ENCODE measurements at places on chromosomes 2 and 18.

GRCh38 chr18:67265464-67266245 is 250.9 kb downstream of the DSEL start:
- DNase-seq = no peak

GRCh38 chr18:24342347-24342746 is 55.3 kb downstream of the OSBPL1A start:
- DNase-seq = no peak

GRCh38 chr2:231353469-231353868 is 42.0 kb upstream of the B3GNT7 start:
- DNase-seq = no peak

DNA sequence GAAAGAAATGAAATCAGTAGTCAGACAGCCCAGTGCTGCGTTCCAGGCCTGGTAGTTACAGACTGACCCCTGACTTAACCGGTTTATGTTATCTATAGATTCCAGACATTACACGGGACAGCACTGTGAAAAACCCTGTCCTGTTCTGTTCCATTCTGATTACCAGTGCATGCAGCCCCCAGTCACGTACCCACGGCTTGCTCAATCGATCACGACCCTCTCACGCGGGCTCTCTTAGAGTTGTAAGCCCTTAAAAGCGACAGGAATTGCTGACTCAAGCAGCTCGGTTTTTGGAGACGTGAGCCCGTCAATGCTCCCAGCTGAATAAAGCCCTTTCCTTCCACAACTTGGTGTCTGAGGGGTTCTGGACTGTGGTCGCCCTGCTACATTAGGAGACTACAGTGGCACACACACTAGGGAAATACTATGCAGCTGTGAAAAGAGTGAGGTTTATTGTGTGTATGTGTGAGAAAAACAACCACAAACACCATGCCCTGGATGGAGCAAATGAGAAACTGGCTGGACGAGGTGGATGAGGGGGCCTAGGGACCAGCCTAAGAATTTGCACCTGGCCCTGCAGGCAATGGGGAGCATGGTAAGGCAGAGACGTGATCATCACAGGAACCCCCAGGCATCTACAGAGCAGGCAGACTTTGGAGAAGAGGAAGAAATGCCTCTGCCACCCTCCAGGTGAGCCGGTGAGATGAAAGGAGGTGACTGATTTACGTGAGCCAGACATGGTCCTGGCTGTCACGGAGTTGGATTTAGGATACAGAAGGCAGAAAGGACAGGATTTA is 49.1 kb upstream of the SEMA4C start:
- no peak for DNase-seq

GRCh38 chr18:4093676-4094075 is 361.4 kb downstream of the DLGAP1 start:
- DNase-seq = no peak

GRCh38 chr2:71006323-71006722 is 11.7 kb upstream of the TEX261 start:
- DNase-seq = no peak

GRCh38 chr18:62769216-62769615 is 53.9 kb downstream of the PHLPP1 start:
- DNase-seq = no peak

- no peak for DNase-seq
Measured at GRCh38 chr18:76993573-76993972, 139.0 kb downstream of the MBP start.

DNA sequence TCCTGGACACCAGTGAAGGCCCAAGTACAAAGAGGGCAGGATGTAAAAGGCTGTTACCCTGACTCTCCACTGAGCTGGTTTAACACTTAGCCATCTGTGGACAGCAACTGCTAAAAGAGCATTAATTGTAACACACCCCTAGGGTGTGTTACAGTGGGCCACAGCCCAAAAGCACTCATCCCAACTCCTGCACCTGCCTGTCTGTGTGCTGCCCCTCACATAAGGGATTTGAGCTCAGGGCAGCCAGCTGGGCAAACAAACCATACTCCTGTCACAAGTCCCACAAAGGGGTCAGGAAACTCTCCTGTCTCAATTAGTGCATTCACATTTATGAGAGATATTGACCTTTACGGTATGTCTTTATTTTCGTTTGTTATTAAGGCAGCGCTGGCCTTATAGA is 833.1 kb upstream of the NXPH2 start:
- DNase-seq = no peak

- no peak for DNase-seq
Measured at GRCh38 chr2:100283724-100284501, 38.4 kb downstream of the LONRF2 start.

DNA sequence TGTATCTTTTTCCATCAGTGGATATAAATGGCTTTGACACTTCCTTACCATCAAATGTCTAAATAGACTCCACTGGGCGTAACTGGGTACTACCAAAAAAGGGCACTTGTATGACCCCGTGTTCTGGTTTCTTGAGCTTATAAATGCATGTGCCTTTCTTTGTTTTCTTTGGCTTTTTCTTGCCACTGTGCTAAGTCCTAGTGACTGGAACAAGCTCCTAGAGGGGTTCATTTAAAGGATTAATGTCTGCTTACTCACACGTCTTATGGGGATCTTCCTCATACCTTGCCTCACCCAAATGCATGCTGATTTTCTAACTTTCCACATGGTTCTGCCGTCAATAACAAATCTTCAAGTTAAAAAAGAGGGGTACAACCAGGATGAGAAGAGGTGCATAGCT is 19.8 kb upstream of the ZNF532 start:
- DNase-seq = no peak

DNA sequence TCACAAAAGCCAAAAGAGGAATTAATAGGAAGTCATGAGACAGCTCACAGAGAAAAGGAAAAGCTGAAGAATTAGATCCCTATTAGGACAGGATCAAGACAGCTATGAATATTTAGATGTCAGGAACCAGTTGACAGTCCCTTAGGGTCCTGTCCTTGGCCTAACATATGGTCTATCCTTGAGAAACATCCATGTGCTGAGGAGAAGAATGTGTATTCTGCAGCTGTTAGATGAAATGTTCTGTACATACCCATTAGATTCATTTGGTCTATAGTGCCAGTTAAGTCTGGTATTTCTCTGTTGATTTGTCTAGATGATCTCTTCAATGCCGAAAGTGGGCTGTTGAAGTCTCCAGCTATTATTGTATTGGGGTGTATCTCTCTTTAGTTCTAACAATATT is 37.6 kb upstream of the SLC40A1 start:
- no peak for DNase-seq

DNA sequence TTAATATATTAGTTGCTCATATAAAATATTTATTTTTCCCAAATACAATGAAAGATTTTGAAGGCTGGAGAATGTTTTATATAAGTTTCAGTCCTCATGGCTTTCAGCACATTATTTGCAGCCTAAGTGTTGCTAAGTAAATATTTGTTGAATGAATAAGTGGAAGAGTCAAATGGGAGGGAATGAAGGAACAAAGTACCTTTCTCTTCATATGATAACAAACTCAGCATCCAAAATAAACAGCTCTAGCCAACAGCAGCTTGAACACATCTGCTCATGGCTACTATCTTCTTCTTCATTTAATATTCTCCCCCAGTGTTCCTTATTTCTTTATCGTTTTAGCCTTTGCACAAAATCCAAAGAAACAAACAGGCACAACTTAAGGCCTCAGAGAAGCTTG is 385.2 kb upstream of the PIK3C3 start:
- DNase-seq = no peak

DNA sequence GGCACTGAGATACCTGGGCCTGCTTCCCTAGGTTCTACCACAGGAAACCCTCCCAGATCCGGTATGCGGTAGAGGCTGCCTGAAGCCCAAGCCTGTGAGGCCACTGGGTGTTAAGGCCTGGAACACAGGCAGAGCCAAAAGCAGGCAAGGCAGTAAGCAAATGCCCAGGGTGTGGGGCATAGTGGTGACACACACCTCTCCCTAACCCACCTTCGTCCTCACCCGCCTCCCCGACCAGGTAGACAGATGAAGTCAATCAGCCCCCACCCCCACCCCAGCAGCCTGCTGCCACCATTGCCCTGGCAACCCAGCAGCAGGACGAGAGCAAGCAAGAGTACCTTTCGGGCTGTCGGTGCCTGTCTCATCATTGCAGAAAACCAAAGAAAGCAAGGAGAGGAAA is 6.1 kb downstream of the DCTN1 start:
- DNase-seq = peak; percentile 47

- no peak for DNase-seq
Measured at GRCh38 chr2:234375176-234375880, 121.6 kb downstream of the ARL4C start.

GRCh38 chr18:22052405-22053105 is 116.8 kb upstream of the GATA6 start:
- no peak for DNase-seq

DNA sequence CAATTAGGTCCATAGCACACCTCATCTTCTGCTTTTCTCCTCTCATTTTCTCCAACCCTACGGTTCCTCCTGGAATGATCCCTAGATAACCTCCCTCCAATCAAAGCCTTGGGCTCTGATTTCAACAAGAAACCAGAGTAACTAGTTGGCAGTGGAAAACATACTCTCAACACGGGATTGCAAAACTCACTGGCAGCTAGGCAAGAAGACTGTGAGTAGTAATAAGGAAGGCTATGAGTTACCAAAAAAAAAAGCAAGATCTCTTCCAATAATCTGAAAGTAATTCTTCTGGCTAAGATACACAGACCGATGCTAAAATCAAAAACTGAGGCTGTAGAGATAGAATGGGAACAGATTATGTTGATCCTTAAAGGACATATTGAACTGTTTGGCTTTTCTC is 28.4 kb upstream of the CCDC102B start:
- DNase-seq = no peak

DNA sequence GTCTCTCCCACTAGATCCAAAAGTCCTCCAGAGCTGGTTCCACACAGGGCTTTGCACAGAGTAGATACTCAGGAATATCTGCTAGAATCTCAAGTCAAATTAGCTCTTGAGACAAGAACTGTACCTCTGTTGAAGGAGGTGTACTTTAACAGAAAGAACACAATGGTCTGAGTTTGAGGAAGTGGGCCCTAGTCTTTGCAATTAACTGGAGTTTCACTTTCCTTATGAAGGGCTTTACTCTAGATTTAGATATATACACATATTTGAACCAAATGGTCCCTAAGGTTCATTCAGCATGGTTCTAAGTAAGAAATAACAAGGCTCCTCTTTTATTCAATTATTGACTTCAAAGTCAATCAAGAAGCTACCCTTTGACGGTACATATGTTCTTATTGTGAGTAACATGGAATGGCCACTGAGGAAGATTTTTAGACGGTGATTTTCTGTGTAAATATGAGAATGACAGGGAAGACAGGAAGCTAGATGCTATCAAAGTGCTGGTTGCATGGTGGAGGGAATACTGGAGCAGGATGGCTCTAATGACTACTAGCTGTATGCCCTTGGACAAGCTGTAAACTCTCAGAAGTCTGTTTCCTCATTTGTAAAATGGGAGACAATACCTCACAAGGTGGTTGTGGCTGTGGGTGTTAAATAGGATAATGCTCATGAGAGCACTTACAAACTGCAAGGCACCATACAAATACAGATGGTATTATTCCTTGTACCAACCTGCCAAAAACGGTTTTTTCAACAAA is 73.5 kb upstream of the SERTAD2 start:
- no peak for DNase-seq

GRCh38 chr2:158498749-158499136 is 42.0 kb downstream of the PKP4 start:
- no peak for DNase-seq

DNA sequence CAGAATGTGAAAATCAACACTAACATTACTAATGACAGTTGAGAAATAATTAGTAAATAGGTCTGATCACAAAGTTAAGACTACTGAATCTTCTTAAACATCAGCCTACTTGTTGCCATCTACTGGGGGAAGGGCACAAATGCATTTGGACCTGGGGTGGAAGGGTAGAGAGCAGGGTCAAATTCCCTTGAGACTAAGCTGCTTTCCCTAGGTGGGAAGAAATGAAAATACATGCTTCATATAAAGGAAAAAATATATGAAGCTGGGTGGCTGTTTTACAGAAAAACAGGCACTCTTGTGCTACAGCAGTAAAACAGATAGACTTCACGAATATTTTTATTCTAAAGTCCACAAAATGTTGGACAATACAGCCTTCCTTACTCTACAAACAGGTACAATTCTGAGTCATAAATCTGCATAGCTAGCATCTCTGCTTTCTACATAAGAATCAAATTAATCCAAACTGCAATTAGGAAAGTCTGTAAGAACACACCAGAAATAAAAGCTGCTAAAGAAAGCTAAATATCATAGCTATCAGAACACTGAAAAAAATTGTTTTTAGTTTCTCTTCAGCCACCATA is 10.9 kb downstream of the TRIP12 start:
- no peak for DNase-seq

GRCh38 chr2:239826786-239827522 is 198.2 kb downstream of the NDUFA10 start:
- peak; percentile 36 for DNase-seq

DNA sequence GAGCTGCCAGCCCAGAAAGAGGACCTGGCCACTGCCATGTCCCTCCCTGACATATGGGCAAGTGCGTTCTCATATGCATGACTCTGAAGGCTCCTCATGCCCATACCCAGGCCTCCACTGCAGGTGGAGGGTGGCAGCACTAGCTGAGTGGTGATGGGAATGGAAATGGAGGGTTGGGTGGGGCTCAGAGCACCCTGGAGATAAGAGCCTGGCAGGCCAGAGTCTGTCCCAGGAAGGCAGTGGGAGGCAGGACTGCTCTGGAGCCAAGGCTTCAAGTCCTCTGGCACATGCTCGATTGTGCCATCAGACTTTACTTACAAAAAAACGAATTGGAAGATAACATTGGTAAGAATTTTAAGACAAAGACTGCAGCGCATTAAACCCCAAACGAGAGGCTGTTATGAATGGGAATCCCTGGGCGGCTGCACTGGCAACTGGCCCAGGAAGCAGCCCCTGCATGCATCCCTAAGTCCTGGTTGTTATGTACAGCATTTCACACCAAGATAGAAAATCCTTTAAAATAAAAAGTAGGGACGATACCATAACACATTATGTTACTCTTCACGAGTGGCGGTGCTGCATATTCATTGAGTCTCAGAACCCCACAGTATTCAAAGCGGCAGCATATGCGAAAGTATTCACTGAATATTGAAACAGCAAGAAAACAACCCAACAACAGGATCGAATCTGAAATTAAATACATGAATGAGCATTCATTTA is 81.7 kb upstream of the FAM98A start:
- no peak for DNase-seq

GRCh38 chr18:55510809-55511208 is 77.2 kb downstream of the TCF4 start:
- DNase-seq = no peak

DNA sequence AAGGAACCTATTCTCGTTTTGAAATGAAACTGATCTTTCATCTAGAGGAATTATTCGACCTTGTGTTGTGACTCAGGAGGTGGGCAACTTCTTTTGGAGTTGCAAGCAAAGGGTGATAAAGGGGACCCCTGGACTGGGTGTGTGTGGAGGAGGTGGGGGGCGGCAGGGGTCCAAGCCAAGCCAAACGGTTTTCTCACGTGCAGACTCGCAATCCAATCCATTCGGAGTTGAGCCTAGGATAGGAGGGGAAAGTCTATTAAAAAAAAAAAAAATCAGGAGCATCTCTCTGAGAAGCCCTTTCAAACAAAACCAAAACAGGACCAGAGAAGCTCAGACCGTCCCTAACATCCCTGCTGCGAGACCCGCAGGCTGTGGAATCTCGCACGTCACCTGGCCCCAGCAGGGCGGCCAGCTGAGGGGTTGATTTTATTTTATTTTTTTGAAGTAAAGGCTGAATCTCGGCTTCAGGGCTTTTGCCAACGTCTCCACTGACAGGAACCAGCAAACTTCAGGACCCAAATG is 3.7 kb upstream of the ZEB2 start:
- DNase-seq = peak; percentile 69

- DNase-seq = no peak
Measured at GRCh38 chr2:193446967-193447366, 1252.2 kb upstream of the TMEFF2 start.

- DNase-seq = no peak
Measured at GRCh38 chr2:20675701-20676352, 8.9 kb downstream of the GDF7 start.
